K562 (cell line): ENCODE measurements at places on chromosomes 11 and 22.

DNA sequence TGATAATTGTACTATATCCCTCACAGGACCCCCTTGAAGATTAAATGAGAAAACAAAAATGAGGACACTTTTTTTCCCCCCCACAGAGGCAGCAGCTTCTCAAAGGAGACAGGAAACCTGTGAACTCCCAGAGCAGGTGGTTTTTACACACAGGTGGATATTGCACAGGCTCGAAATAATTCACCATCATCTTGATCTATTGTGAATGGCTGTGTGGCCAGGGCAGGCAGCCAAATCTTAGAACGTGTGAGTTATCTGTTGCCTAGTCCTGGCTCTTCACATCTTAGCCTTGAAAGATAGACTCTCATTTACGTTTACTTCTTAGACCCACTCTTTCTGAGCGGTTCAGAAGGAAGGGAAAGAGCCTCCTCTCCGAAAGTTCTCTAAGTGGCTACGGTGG, 23.5 kb downstream of the PPFIBP2 start:
- no peak for DNase-seq

GRCh38 chr11:70415642-70416395, 17.5 kb downstream of the CTTN start:
- DNase-seq: no peak

- no peak for DNase-seq
Observed at GRCh38 chr22:29641042-29641699, 37.7 kb downstream of the NF2 start.

GRCh38 chr11:1906611-1907423, 12.7 kb upstream of the TNNT3 start:
- no peak for DNase-seq

DNA sequence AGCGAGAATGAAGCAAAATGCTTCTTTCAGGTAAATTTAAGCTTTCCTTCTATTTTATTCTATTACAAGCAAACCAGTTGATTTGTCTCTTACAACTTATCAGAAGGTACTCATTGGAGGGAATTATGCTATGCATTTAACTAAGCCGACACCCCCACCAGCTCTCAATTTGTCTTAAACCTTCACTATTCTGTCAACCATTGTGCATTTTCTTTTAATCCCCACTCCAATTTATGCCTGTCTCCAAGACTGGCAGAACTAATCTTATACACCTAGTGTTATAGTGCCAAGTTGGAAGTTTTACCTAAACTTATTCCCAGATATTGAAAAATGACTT, 12.5 kb downstream of the TAF1D start:
- DNase-seq: no peak

DNA sequence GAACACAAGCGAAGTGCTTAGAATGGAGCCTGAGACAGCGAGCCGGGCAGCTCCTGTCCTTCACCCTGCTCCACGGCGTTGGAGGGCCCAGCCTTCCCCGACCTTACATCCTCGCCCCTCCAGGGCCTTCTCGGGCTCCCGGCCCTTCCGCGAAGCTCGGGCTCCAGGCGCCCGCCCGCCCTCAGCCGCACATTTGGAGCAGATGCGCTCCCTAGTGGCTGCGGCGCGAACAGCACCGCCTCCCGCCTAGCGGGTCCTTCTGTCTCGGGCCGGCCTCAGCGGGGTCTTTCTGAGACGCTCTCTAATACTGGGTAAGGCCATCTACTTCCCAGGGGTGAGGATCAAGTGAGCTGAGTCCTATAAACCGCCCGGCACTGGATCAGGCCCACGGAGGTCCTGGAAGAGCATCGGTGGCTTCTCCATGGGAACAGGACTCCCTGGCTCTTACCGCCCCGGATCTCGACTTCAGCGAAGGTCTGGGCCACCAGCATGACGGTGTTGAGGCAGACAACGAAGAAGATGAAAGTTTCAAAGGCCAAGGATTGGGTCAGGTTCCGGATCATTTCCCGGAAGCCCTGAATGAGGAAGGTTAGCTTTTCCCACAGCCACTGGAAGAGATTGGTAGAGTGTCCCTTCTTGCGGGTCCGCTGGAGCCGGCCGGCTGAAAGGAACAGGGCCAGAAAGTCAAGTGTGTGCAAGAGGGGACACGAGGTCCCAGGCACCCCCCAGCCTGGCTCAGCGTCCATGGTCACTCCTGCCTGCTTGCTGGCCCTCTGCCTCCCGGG, 3.7 kb downstream of the CATSPER1 start:
- peak; percentile 89 for DNase-seq

DNA sequence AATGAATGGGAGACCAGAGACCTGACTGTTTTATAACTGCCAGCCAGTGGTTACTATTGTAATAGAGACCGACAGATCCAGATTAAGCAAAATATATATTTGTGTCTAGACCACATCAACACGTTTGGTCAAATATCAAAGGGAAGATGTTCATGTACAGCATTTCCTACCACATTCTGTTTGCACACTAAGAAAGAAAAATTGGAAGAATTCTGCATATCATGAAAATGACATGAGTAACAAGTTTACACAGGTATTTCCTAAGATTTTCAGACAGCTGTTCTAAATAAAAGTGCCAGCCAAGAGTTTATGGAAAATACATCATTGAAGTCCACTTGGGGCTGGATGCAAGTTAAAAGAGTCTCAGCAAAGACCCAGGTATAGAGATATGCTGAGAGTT, 145.5 kb upstream of the ANO3 start:
- DNase-seq: no peak

GRCh38 chr11:64843686-64844329, 645 bp downstream of the CDC42BPG start:
- DNase-seq: peak; percentile 32

DNA sequence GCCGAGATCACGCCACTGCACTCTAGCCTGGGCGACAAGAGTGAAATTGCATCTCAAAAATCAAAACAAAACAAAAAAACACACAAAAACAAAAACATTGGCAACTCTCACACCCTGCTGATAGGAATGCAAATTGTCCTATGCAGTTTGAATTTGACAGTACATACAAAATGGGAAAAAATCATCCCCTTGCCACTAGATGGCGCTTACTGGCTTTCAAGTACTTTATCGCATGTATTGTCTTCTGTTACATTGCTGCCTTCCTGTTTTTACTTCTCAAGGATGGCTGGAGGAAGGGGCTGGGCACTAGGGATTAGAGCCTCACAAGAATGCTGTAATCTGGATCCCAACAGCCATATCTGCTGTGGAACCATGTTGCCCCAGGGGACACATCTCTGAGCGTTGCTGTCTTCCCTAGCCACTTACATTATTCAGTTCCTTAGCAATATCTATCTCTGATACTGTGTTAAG, 59.4 kb upstream of the A4GALT start:
- DNase-seq: peak; percentile 47
